HuH-7 (cell line): ENCODE measurements at places on chromosomes 13 and 19.

GRCh38 chr13:25377244-25377962 is 5.6 kb downstream of the ATP8A2 start:
- DNase-seq, result no peak

DNA sequence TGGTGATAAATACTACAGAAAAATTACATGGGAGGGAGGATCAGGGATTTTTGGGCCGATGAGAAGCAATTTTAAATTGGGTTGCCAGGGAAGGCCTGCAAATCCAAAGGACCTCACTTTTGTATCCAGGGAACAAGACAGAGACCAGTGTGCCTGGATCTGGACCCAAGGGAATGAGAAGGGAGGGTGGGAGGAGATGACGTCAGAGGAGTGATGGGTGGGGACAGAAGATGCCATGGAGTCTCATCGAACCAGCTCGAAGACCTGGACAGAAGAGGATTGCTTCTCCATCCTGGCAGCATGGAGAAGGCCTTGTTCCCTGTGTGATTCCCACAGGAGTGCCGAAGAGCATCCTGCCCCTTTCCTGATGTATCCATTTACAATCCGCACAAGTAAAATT is 68.9 kb downstream of the ITGBL1 start:
- DNase-seq, result no peak

DNA sequence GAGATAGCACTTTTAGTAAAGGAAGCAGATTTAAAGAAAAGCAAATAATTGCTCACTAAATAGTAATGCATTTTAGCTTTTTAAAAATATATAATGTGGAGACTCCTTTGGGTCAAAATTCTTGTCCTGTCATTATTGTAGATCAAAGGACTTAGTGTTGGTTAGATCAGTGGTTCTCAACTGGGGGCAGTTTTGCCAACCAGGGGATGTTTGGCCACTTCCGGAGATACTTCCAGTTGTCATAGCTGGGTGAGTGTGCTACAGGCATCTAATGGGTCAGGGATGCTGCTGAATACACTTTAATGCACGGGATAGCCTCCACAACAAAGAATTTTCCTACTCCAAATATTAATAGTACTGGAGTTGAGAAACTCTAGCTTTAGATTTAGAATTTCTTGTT is 126.8 kb downstream of the LMO7 start:
- DNase-seq, result no peak

- DNase-seq, result no peak
Observed at GRCh38 chr19:58227964-58228584, 640 bp upstream of the ZNF544 start.
